ENCODE measurements at places on chromosomes 3 and 15. TPM values are rescaled to one million over a fixed set of nuclear protein-coding genes. Genes with fewer than 3 reads are reported as not detected.

GRCh38 chr15:63556246-63556645, 40.9 kb upstream of the FBXL22 start:
- no peak overlapping the region for H3K27ac ChIP-seq
- no peaks in the 10 kb centered on the region for H3K27me3 ChIP-seq
- H3K36me3 ChIP-seq: peaks cover 9% of the 10 kb centered on the region
- no peak overlapping the region for H3K4me3 ChIP-seq

DNA sequence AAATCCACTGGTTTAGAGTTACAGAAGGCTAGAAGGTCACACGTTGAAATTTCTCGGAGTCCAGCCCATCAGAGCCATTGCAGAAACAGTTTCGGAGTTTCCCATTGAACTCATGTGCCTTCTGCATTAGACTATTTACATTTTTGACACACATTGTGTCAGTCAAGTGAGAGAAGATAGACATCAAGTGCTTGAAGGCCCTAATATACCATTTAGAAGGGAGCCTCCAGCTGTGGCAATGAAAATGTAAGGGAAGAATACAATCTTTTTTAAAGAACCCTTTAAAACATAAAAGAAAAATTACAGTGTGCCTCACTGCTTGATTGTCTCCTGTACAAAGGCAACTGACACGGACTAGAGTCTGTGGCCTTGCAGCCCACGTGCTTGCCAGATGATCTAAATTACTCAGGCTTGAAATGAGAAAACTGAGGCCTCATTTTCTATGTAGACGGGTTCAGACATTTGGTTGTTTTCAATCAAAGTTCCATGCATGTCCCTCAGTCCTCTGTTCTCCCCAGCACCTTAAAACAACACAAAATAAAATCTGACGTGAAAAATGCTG, 650.5 kb downstream of the ROBO2 start:
- H3K36me3 ChIP-seq: no peaks in the 10 kb centered on the region
- no peak for DNase-seq

Gene RTP1
- polyA plus RNA-seq: 1.5 TPM

Gene MASP1
- 43.8 TPM for polyA plus RNA-seq

DNA sequence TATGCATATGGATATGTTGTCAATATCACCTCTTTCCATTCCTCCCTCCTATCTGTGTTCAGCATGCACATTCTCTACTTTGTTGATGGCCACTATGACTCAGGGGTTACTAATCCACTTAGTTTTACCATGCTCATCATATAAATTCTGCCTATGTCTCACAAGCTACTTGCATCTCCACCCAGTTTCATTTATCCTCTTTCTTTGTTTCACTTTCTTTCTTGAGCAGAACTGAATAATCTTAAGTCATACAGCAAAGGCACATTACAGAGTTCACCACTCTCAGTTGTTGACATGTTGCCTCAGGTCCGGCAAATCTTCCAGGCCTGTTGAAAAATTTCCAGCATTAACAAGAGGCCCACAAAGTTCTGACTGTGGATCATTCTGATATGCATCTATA, 71.5 kb downstream of the SSR3 start:
- H3K4me3 ChIP-seq: no peak overlapping the region
- no peak for DNase-seq
- H3K4me1 ChIP-seq: no peaks in the 10 kb centered on the region
- no peaks in the 10 kb centered on the region for H3K27me3 ChIP-seq
- no peaks in the 10 kb centered on the region for H3K36me3 ChIP-seq

DNA sequence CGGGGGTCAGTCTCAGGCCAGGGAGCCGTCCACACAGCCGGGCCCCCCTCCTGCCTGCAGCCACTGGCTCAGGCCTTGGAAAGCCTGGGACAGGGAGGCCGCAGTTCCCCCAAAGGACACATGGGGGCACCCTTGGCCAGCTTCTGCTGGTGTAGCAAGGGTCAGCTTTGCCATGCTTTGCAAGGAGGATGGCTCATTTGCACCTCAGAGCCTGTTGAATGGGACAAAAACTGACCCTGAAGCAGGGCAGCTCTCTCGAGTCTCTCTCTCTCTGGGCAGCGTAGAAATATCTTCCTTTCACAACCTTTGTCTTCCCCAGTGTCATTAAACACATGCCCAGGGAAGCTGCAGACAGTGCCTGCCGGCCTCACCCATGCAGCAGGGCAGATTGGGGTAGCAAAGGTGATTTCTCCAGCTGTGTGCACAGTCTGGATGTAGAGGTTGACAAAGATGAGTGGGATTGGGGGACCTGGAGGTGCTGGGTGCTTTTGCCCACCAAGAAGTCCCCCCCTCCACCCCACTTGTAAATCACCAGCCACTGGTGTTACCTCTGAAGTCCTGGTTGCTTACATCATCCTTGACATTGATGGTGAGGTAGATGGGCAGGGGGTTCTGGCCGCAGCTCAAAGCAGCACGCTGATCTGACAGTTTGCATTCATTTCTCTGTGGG, 17.4 kb upstream of the EHD4 start:
- peaks cover 3% of the 10 kb centered on the region for H3K4me1 ChIP-seq
- no peak overlapping the region for H3K27ac ChIP-seq
- no peaks in the 10 kb centered on the region for H3K27me3 ChIP-seq
- H3K36me3 ChIP-seq: no peaks in the 10 kb centered on the region
- peak; percentile 92 for DNase-seq

DNA sequence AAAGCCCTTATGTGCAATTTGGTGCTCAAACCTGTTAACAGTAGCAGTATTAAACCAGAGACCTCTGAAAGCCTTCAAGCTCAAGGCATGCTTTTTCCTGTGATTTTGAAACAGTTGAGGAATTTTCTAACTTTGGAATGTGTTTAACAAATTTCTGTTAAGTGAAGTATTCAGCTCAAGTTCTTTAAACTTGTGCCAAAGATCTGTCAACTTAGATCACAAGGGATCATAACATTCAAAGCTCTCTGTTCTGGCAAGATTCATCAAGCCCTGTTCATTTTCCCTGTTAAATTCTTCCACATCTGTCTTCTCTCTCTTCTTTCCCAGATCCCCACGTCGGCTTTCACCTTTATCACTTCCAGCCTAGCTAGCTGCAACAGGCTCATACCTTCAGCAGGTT, 28.8 kb upstream of the RYK start:
- peaks cover 8% of the 10 kb centered on the region for H3K4me1 ChIP-seq
- no peaks in the 10 kb centered on the region for H3K36me3 ChIP-seq
- peak overlapping the region; percentile 13 for H3K27ac ChIP-seq
- H3K4me3 ChIP-seq: no peak overlapping the region
- H3K27me3 ChIP-seq: no peaks in the 10 kb centered on the region

DNA sequence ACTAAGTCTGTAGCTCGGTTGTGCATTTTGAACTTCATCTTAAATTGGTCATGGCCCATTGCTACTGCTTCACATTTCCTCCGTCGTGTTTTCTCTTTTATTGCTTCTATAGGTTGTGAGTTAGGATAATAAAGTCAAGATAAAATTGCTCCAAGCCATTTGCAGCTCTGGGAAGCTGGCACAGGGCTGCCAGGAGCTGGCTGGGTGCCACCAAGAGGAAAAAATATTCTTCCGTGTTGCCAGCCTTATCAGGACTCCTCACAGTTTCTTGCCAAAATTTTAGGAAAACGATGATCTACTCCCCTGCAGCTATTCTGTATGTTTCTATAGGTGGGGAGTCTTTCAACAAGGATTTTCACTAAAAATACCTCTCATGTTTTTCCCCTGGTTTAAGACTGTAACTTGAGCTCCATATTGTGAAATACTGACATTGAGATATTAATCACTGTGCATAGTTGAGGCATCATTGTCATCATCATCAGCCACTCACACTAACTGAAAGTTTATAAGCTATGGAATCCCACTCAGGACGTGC, 55.4 kb upstream of the PIAS1 start:
- H3K36me3 ChIP-seq: no peaks in the 10 kb centered on the region
- peaks cover 4% of the 10 kb centered on the region for H3K4me1 ChIP-seq
- no peak overlapping the region for H3K27ac ChIP-seq
- H3K27me3 ChIP-seq: no peaks in the 10 kb centered on the region
- H3K4me3 ChIP-seq: no peak overlapping the region
- DNase-seq: no peak

Gene RBPMS2
- polyA plus RNA-seq: 6.3 TPM

DNA sequence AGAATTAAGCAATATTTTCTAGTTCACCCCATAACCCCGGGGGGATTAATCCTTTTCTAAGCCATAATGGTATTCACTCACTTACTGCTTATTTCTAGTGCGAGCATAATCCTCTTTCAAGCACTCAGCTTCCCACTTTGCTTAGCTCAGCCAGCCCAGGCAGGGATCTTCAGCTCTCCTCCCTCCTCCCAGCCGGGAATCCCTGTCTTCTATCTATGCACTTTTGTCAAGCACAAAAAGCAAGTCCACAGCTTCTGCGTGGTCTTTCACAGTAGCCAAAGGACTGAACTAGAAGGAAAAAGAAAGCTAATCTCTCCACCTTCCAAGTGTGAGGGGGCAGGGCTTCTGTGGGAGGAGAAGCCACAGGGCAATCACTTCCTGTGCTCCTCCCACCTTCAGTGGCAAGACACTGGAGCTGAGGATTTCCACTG, 62.8 kb downstream of the PEX5L start:
- no peak overlapping the region for H3K4me3 ChIP-seq
- no peaks in the 10 kb centered on the region for H3K36me3 ChIP-seq
- no peaks in the 10 kb centered on the region for H3K4me1 ChIP-seq

Gene REC114
- polyA plus RNA-seq: not detected

- H3K4me3 ChIP-seq: no peak overlapping the region
- H3K4me1 ChIP-seq: peaks cover 6% of the 10 kb centered on the region
- H3K36me3 ChIP-seq: no peaks in the 10 kb centered on the region
- DNase-seq: no peak
These were observed 82.0 kb downstream of the BOC start for GRCh38 chr3:113293348-113293747.

GRCh38 chr3:141052201-141053069, 1.3 kb downstream of the SPSB4 start:
- peaks cover 36% of the 10 kb centered on the region for H3K4me1 ChIP-seq
- H3K27ac ChIP-seq: peak overlapping the region; percentile 81
- peaks cover 4% of the 10 kb centered on the region for H3K27me3 ChIP-seq
- H3K4me3 ChIP-seq: peak overlapping the region; percentile 67
- H3K36me3 ChIP-seq: peaks cover 3% of the 10 kb centered on the region

Data from spinal cord (tissue), 10 donors.